IMR-90 (cell line): ENCODE measurements at places on chromosomes 2 and 18.
A peak's percentile ranks its signal among the peaks of the same experiment; 100 is the strongest.

GRCh38 chr2:138516030-138516704 is 14.6 kb downstream of the SPOPL start:
- peak; percentile 51 for DNase-seq

DNA sequence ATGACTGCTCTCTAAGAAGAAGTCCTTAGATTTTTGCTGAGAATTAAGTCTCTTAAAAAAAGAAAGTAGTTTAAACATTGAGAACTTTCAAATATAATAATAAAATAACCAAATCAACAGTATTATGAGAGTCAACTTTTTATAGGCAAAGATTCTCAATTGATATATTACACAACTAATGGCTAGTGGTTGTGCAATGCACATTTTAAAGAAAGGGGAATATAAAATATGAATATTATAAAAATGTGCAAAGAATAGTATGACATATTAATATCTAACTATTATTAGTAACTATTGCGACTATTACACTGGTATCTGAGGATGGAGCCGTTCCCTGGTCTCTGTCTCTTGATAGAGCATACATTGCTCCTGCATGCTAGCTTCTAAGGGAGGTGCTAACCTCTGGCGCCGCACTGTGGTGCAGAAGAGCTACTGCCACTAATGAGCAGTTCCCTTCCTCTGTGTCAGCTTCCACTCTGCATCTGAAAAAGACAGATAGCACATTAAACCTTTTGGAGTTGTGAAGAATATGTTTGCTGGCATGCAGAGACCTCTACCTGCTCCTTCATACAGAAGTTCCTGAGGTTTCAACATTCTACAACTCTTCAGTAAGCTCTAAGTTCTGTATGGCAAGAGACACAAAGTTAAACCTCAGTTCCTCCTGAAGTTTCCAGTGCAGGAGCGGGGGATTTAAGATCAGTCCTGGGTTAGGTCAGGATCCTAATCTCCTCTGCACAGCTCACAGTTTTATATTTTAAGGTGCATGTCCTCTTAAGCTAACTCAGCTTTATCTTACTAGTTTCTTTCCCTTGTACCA is 3.5 kb upstream of the SLC9A2 start:
- DNase-seq: peak; percentile 57

DNA sequence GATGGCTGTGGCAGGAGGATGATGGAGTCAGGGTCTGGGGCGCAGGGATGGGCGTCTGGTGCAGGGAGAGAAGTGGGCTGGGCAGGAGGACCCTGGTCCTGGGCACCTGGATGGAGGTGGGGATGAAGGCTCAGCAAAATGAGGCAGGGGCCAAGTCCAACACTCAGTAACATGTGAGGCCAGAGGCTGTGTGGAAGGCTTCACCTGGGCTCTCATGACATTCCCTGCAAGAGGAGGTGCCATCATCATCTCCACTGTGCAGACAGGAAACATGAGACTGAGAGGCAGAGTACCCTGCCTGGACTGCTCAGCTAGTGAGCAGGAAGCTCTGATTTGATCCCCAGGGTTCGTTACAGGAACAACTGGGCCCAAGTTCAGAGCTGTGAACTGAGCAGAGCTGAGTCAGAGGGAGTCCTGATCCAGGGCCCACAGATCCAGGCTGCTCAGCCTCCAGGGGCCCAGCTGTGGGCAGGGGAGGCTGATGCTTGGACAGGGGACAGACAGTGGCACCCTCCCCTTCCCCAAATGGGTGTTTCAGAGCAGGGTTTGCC is 36.9 kb downstream of the HJURP start:
- DNase-seq: peak; percentile 20

- DNase-seq: peak; percentile 48
Observed at GRCh38 chr2:12416600-12416999, 300.1 kb upstream of the TRIB2 start.

DNA sequence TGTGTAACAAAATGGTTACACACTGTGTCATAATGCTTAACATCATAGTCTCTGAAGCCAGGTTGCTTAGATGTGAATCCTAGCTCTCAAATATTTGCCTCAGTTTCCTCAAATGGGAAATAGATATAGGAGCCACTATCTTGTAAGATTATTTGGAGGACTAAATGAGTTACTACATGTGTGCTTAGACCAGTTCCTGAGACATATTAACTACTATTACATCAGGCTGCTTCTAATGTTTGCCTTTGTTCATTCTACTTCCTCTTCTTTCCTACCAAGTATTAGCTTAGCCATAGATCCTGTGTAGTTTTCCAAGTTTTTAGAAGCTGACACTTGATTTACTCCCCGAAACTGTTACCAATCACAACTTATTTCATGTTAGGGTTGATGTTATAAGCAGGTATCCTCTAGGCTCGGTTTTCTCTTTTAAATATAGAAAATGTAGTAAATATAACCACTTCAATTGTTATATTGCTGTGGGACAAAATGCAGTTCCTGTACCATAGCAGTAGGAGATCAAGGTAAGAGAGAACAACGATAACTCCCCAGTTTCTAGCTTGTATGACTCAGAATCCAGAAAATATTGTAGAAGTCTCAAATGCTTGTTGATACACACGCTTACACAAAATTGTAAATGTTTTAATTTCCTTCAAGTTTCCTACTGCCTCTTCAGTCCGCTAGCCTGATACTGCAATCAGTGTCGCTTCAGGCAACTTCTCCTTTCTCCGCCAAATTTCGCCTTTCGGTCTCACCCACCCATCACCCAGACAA is 751 bp upstream of the DNAJC10 start:
- peak; percentile 42 for DNase-seq

GRCh38 chr2:88160517-88160916 is 9.6 kb upstream of the THNSL2 start:
- DNase-seq: no peak

GRCh38 chr2:127598711-127599110 is 47.2 kb upstream of the GPR17 start:
- no peak for DNase-seq

DNA sequence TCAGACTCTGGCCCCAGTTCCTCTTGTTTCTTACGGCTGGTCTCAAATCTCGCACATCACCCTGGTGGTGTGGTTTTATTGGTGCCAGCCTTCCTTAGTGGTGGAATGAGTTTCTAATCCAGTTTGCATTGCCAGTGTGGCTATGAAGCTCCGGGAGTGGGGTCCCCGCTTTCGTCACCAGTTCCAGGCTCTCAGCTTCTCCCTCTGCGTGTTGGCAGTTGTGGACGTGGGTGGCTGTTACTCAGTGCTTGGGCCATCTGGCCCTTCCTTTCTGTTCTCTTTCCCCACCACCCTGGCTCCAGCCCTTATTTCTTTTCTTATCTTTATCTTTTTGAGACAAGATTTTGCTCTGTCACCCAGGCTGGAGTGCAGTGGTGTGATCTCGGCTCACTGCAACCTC is 30.1 kb downstream of the EFR3B start:
- no peak for DNase-seq

DNA sequence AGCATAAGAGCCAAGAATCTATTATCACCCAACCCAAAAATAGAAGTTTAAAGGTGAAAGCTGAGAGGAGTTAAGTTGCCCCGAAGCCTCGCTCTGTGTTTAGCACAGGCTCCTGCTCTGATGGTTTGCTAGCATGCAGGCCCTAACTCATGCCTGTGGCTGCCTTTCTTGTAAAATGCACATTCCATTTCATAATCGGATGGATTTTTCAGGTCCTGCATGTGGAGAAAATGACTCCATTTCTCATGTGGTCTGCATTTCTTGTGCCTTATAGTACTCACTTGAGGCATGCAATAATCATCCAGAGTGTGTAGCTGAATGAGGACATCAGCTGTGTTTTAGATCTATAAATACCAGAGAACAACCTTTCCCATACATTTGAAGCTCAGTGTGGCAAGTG is 381.8 kb downstream of the CPS1 start:
- DNase-seq: no peak

GRCh38 chr2:44805401-44806235 is 135.9 kb upstream of the SIX3 start:
- DNase-seq: no peak

GRCh38 chr2:48439102-48439501 is 90.9 kb upstream of the STON1 start:
- DNase-seq: peak; percentile 28

GRCh38 chr2:71790226-71791060 is 337.1 kb downstream of the DYSF start:
- no peak for DNase-seq

DNA sequence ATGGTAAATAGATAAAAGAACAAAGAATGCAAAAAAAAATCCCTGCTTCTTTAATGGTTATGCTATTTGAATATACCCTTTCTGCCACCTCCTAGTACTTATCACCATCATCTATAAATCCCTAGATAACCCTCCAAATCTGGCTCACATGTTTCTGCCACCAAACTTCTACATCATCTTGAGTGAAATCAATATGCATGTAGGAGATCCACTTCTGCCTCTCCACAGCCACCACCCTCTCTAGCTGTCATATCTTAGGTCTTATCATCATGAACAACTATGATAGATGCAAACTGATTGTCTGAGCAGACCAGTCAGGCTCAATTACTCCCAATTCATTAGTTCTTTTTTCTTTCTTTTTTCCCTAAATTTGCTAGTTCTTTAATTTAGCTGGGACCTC is 55.3 kb downstream of the STRN start:
- DNase-seq: no peak

DNA sequence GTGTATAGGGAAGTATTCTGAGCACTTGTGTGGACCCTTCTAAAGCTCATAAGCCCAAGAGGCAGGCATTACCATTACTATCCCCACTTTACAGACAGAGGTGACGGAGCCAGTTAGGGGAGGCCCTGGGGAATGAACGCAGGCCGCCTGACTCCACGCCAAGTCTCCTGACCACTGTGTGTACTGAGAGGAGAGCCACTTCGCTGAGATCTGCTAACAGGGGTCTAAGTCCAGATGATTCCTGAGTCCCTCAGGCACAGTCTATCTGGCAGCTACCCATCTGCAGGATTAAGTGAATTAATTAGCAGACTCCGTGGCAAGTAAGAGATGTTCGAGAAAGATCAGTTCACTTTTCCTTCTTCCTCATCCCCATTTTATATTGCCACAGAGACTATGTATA is 13.7 kb downstream of the CYB5A start:
- DNase-seq: no peak

DNA sequence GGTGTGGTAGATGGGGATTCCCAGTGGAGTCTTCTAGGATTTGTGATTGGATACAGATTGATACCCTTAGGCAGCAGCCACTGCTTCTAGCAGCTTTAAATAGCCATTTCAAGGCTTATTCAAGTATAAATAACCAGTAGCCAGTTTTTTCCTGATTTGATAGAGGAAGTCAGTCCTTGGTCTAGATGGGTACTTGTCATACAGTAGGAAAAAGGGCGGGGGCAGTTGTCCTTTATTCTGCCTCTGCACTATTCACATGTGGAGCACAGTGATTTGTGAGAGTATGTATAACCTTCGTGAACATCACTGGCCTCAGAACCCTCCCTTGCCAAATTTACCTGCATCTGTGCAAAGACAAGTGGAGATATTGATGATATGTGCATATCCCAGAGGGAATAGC is 6.8 kb downstream of the PPP1CB start:
- DNase-seq: no peak

DNA sequence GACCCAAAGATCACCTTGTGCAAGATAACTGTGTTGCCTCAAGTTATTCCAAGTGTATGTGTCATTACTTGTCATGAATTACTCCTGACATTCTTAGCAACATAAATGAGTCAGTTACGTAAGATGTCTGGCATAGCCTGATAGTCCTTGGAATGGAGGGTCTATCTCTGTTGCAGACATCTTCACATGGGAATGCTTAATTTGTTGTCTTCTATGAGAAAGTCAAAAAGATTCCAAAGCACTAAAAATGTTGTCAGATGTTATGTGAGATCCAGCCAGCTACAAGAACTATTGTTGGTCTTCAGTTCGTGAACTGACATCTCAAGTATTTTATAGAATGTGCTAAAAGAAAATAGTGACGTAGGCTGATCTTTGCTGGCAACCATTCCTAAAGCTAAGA is 178.2 kb upstream of the RASGRP3 start:
- peak; percentile 79 for DNase-seq

DNA sequence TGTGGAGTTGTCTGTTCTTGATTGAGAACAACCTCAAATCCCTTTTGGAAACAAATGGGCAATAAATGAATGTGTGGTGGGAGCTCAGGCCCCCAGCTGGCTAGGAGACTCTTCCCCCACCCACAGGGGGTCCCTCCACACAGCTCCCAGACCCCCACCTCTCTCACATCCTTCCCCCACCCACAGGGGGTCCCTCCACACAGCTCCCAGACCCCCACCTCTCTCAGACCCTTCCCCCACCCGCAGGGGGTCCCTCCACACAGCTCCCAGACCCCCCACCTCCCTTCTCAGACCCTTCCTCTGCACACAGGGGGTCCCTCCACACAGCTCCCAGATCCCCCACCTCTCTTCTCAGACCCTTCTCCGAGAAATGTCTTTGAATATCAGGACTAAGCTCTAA is 79.0 kb upstream of the CTDP1 start:
- DNase-seq: no peak

DNA sequence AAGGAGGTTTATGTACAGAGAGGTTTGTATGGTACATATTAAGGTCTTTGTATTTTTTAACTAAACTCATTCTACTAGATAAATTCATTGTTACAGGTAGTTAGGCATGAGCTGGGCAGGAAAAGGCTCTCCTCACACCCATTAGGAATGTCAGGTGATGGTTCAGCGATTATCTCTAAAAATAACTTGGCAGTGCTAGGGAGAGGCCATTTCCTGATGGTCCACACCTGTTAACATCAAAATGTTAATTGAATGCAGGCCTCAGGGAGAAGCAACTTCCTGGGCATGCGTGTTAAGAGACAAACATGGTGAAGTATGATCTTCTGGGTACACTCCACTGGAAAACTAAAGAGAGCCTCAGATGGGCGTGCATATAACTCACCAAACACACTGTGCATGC is 73.6 kb downstream of the ARL6IP6 start:
- no peak for DNase-seq

- DNase-seq: no peak
Observed at GRCh38 chr2:228037915-228038314, 143.6 kb downstream of the SPHKAP start.

DNA sequence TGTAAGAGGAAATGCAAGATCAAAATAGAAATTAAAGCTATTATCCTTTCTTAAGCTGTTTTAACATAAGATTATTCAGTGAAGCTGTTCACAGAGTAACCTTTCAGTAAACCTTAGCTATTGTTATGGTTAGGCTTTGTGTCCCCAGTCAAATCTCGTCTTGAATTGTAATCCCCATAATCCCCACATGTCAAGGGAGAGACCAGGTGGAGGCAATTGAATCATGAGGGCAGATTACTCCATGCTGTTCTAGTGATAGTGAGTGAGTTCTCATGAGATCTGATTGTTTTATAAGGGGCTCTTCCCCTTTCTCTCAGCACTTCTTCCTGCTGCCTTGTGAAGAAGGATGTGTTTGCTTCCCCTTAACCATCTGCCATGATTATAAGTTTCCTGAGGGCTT is 424.4 kb downstream of the DSEL start:
- DNase-seq: no peak

GRCh38 chr18:67865400-67865799 is 348.9 kb upstream of the DSEL start:
- no peak for DNase-seq

GRCh38 chr18:10387399-10387798 is 67.0 kb upstream of the APCDD1 start:
- DNase-seq: no peak
